ENCODE measurements at places on chromosomes 5 and 9.

DNA sequence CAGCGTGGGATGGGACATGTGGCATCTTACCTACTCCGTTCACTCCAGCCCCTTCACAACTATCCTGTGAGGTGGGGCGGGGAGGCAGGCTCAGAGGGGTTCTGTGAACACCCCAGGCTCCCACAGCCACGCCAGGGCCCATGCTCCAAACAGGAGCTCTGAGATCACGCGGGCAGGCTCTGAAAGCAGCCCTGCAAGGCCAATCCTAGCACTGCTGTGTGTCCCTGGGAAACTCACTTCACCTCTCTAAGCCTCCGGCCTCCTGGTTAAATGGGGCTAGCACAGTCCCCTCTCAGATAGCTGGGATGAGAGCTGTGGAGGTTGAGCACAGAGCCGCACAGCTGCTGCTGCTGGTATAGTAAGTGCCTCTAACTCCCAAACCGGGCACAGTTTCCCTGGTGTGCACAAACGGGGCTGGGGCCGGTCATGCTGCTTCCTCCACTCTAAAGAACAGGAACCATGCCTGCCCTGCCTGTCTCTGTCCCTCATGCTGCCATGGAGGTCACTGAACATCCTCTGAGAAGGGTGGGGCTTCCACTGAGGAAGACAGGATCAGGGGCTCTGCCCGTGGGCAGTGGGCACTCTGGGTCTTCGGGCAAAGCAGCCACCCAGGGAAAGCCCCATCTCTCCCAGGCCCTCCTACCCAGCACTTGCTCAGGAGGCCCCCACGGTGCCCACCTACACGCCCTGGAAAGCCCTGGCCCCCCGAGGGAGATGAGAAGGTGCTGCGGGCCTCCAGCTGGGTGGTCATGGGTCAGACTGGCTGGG lies 13.0 kb upstream of the ASS1 start:
- DNase-seq: no peak

DNA sequence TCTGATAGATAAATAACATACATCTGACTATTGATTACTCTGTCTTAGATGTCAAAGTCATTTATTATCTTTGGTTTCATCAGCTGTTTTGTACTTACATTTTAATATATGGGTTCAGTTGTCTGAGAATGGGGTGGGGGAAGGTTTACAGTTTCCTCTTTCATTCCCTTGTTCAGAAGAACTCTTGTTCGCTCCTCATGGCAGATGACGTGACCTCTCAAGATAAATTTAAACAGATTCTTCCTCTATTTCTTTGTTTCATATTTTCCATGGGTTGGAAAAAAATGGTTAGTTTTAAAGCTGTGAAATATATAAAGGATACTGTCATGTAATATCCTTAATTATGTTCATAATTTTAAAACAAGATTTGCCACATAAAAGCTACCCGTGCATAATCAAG lies 61.4 kb downstream of the TSSK1B start:
- no peak for DNase-seq

DNA sequence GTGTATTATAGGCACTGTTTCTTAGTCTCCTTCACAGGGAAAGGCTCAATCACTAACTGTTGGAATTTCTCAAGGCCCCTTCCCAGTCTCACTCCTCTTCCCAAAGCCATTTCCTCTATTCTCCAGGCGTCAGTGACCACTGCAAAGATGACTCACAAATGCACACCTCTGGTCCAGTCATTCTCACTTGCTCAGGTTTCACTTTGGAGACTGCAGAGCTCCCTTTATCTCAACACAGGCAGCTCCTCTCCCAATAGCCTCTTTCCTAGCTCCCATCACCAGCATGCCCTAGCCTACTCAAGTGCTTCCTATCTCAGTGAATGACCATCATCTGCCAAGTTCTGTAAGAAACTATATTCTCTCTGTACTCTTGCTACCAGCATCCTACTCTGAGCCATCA lies 323.6 kb downstream of the NTRK2 start:
- DNase-seq: no peak

DNA sequence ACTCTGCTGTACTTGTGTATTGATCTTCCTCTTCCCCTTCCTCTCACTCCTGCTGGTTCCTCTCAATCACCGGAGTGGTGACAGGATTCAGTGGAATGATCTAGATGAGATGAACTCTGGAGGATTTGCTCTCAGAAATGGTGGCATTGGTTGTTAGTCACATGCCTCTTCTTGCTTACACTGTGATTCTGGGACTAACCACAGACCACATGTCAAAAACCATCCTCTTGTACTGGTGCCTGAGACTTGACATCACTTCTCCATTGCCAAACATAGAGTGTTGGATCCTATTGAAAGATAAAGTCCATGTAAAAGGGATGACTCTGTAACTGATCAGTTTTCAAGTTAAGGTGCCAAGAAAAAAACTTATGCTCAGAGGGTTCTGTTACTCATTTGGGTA lies 506.5 kb downstream of the DMAC1 start:
- DNase-seq: no peak

GRCh38 chr9:25350011-25350410 lies 328.2 kb downstream of the TUSC1 start:
- no peak for DNase-seq

DNA sequence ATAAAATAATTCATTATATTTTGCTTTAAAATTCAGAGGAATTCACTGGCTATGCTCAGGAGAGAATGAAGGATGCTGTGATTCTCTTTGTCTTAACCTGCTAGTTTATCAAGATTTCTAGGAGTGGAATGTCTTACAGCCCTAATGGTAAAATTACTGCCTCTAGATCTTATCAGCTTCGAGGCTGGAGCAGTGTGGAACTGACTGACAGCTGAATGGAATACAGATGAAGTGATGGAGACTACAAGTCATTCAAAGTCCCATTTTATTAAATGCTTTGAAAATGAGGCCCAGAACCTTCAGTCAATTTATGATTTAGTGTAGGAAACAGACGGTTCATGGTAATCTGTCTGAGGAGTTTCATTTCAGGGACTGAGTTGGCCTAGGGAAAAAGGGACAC lies 202.1 kb downstream of the RFX3 start:
- DNase-seq: no peak

DNA sequence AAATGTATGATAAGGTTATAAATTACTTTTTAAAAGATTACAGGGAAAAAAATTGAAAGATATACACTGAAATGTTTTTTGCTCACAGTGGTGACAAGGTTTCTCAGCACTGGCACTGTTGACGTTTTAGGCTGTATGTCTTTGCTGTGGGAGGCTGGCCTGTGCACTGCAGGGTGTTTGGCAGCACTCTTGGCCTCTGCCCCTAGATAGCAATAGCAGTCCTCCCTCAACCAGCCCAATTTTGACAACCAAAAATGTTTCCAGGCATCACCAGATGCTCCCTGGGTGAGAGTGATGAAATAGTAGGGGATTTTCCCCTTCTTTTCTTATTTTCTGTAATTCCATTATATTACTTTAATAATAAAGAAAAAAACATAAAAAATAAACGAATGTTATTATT lies 3.3 kb downstream of the CD274 start:
- DNase-seq: no peak

GRCh38 chr5:149114403-149115312 lies 26.6 kb upstream of the ABLIM3 start:
- DNase-seq: peak; percentile 21

GRCh38 chr9:36930941-36931340 lies 103.1 kb downstream of the PAX5 start:
- no peak for DNase-seq

GRCh38 chr5:173890195-173890991 lies 2.2 kb downstream of the CPEB4 start:
- no peak for DNase-seq

All from T-helper 1 cell (primary cell).